ENCODE measurements at places on chromosomes 6 and 20. TPM values are rescaled to one million over a fixed set of nuclear protein-coding genes. Genes with fewer than 3 reads are reported as not detected.

HAO1 gene
- total RNA-seq = not detected

MUC21 gene
- not detected for total RNA-seq

EHMT2 gene
- 29.0 TPM for total RNA-seq

FAM83C gene
- total RNA-seq = 0.06 TPM

SLC17A4 gene
- not detected for total RNA-seq

PRL gene
- total RNA-seq = not detected

HNF4A gene
- 15.1 TPM for total RNA-seq
